Activated T-helper 1 cell treated with anti-CD3 and anti-CD28 coated beads, Interleukin-12 subunit alpha, Interleukin-12 subunit beta, Interleukin-2, Interleukin-4 antibody, amounts not matched to agents 30 ng/mL and 10 ng/mL and 1 ng/mL, durations not matched to agents 14 hours and 24 hours and 36 hours (primary cell): ENCODE measurements at places on chromosomes 13 and 19.

DNA sequence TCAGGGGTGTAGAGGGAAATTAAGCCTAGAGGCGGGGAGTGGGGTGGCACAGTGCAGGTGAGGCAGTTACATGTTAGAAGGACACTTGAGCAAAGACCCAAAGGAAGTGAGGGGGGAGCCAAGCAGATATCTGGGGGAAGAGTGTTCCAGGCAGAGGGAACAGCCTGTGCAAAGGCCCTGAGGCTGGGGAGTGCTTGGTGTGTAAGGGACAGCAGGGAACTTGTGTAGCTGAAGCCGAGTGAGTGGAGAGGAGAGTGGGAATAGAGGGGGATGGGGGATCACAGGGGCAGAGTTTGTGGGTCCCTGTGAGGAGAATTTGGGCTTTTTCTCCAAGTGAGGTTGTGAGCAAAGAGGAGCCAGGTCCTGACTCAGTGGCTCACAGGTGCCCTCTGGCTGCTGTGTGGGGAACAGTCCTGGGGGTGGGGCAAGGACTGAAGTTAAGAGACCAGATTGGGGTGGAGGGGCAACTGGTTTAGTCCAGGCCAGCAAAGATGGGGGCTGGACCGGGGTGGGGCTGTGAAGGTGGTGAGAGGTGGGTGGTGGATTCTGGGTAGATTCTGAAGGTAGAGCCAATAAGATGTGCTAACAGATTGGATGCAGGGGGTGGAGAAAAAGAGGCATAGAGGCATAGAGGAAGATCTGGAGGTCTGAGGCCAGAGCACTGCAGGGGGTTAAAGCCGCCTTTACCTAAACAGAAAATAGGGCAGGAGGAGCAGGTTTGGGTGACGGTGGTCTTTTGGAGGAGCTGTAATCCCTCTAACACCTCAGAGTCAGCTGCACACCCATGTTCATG lies 75.3 kb downstream of the CACNA1A start:
- H3K36me3 ChIP-seq: no peaks in the 10 kb centered on the region
- H3K27ac ChIP-seq: no peak overlapping the region
- peaks cover 2% of the 10 kb centered on the region for H3K27me3 ChIP-seq

- H3K27ac ChIP-seq: no peak overlapping the region
- H3K4me3 ChIP-seq: peak overlapping the region; percentile 49
- peaks cover 29% of the 10 kb centered on the region for H3K27me3 ChIP-seq
- peak; percentile 62 for DNase-seq
- peaks cover 17% of the 10 kb centered on the region for H3K36me3 ChIP-seq
These were observed 13.1 kb downstream of the EPS8L1 start for GRCh38 chr19:55088543-55089341.

DNA sequence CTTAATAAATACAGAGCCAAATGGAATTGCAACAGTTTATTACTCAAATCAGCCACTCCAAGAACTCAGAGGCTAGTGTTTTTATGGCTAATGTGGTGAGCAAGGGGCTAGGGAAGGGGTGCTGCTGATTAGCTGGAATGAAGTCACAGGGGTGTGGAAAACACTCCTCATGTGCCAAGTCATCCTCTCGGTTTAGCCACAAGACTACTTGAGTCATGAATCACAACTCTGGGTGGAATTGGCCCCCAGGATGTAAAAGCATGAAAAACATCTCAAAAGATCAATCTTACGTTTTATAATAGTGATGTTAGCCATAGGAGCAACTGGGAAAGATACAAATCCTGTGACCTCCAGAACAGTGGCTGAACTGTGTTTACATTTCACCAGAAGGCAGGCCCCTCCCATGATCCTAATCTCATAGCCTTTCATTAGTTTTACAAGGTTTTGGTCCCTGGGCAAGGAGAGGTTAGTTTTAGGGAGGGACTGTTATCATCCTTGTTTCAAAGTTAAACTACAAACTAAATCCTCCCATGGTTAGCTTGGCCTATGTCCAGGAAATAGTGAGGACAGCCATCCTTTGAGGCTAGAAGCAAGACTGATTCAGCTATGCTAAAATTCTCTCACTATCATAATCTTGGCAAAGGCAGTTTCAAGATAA lies 2020.1 kb upstream of the PCDH20 start:
- H3K36me3 ChIP-seq: no peaks in the 10 kb centered on the region
- H3K4me1 ChIP-seq: no peaks in the 10 kb centered on the region
- DNase-seq: no peak
- H3K4me3 ChIP-seq: no peak overlapping the region
- H3K27me3 ChIP-seq: no peaks in the 10 kb centered on the region
- H3K27ac ChIP-seq: no peak overlapping the region

GRCh38 chr13:44921931-44922758 lies 67.1 kb downstream of the NUFIP1 start:
- no peak overlapping the region for H3K4me3 ChIP-seq
- peaks cover 17% of the 10 kb centered on the region for H3K27me3 ChIP-seq
- H3K36me3 ChIP-seq: no peaks in the 10 kb centered on the region

DNA sequence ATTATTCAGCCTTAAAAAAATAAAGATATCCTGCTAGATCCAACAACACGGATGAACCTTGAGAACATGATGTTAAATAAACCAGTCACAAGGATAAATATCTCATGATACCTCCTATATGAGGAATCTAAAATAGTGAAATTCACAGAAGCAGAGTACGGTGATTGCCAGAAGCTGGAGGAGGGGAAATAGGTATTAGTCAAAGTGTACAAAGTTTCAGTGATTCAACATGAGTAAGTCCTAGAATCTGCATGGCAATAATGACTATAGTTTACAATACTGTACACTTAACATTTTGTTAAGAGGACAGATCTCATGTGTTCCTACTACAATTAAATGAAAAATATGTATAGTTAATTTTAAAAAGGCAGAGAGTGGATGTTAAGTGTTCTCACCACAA lies 206.6 kb upstream of the SLC10A2 start:
- no peak overlapping the region for H3K4me3 ChIP-seq
- H3K4me1 ChIP-seq: no peaks in the 10 kb centered on the region
- no peak overlapping the region for H3K27ac ChIP-seq
- DNase-seq: no peak
- no peaks in the 10 kb centered on the region for H3K36me3 ChIP-seq

DNA sequence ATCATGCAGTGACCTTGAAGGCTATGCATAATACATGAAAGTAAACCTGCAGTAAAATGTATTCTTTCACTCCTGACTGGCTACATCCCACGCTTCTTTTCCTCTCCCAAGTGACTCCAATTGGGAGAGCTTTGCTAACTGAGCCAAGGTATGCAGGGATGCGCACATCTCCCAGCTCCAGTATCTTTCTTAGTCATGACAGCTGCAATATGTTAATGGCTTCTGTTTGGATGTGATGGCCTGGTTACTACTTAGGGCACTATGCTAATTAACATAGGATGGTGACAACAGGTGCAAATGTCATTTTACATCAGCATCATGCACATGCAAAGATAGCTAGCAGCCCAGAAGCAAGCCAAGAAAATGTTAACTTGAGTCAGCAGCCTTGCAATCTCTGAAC lies 134.7 kb downstream of the POU4F1 start:
- no peak overlapping the region for H3K4me3 ChIP-seq
- no peak overlapping the region for H3K27ac ChIP-seq
- H3K4me1 ChIP-seq: no peaks in the 10 kb centered on the region
- no peaks in the 10 kb centered on the region for H3K27me3 ChIP-seq
- DNase-seq: no peak

DNA sequence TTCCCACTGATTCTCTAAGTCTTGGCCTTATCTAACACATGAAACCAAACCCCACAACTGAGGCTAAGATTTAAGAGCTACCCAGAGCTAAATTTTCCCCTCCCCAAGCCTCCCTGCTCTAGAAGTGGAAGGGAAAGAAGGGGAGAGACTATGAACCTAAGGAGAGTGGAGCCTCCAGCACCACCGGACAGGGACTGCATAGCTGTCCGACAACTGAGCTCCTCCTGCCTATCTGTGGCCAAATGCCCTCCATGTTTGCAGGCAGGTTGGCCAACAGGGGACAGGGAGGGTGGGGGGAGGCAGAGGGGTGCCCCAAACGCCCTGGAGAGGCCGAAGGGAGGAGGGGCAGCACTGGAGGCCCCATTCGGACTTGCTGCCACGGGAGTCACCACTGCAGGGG lies 6.0 kb upstream of the NAPA start:
- H3K4me3 ChIP-seq: no peak overlapping the region
- peaks cover 9% of the 10 kb centered on the region for H3K27me3 ChIP-seq
- no peak overlapping the region for H3K27ac ChIP-seq

- H3K36me3 ChIP-seq: no peaks in the 10 kb centered on the region
- no peak overlapping the region for H3K4me3 ChIP-seq
- H3K27ac ChIP-seq: no peak overlapping the region
- H3K27me3 ChIP-seq: peaks cover 5% of the 10 kb centered on the region
These were observed 24.1 kb downstream of the RDH8 start for GRCh38 chr19:10037367-10037766.

GRCh38 chr13:98299235-98299965 lies 122.3 kb upstream of the RNF113B start:
- DNase-seq: no peak
- no peaks in the 10 kb centered on the region for H3K36me3 ChIP-seq
- H3K27me3 ChIP-seq: peaks cover 8% of the 10 kb centered on the region
- H3K27ac ChIP-seq: no peak overlapping the region

- peak overlapping the region; percentile 83 for H3K4me3 ChIP-seq
- peaks cover 36% of the 10 kb centered on the region for H3K36me3 ChIP-seq
- DNase-seq: no peak
These were observed 1.7 kb upstream of the NCLN start for GRCh38 chr19:3183721-3184641.

- peak overlapping the region; percentile 37 for H3K4me3 ChIP-seq
- H3K36me3 ChIP-seq: peaks cover 11% of the 10 kb centered on the region
- H3K4me1 ChIP-seq: peaks cover 60% of the 10 kb centered on the region
- no peak for DNase-seq
- peaks cover 2% of the 10 kb centered on the region for H3K27me3 ChIP-seq
These were observed 1.6 kb upstream of the FCGBP start for GRCh38 chr19:39936020-39936419.

DNA sequence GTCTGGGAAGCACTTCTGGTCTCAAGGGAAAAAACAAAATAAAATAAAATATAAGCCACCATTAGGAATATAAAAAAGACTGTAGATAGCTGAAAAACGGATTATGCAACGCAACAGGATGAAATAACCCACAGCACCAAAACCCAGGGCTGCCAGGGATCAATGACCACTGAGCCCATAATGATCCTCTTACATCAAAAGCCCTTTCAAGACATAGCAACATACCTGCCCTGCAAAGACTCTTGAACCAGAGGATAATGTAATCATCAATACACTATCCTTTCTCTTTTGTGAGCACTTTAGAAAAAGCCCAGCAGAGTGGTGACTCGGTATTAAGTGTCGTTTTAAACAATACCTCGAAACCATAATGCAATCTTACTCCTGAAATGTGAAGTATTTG lies 235.0 kb upstream of the SOX21 start:
- DNase-seq: no peak
- no peaks in the 10 kb centered on the region for H3K36me3 ChIP-seq
- H3K4me3 ChIP-seq: no peak overlapping the region
- no peaks in the 10 kb centered on the region for H3K4me1 ChIP-seq

DNA sequence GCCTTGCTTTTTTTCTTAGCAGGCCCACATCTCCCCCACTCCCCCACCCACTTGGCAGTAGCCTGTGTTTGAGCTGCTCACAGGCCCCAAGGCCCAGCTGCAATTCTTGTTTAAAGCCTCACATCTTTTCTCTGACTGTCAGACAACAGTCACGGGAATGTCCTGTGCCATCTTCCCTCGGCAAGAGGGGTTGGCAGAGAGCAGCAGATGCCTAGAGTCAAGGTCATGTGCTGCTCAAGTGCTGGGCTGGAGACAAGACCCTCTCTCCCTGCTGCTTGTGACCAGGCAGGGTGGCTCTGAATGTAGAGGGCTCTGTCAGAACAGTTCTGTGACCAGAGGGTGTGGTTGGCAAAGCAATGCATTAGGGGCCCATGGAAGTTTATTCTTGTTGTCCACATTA lies 47.4 kb downstream of the BBC3 start:
- H3K36me3 ChIP-seq: peaks cover 52% of the 10 kb centered on the region
- DNase-seq: no peak
- H3K4me3 ChIP-seq: no peak overlapping the region
- peaks cover 69% of the 10 kb centered on the region for H3K4me1 ChIP-seq
- H3K27me3 ChIP-seq: no peaks in the 10 kb centered on the region

DNA sequence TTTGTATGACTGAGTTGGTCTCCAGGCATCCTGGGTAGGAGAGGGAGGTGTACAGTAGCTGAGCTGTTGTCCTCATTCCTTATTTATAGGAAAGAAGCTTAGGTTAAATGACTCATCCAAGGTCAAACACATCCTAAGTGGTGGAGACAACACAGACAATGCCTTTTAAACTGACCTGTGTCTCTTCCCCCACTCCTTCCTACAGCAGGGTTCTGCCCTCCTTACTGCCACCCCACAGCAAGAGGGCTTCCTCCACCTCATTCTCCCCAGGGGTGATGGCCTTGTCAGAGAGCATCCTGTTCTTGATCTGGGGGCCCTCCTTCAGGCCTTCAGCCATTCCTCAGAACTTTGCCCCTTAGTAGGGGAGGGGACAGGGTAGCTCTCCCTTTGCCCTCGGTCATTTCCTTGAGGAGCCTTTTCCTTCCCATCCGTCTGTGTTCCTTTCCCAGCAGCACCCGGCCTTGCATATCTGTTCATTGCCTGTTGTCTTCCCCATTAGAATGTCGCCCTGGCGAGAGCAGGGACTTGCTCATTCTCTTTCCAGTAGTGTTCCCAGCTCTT lies 48.2 kb upstream of the GPI start:
- no peaks in the 10 kb centered on the region for H3K27me3 ChIP-seq
- H3K4me3 ChIP-seq: no peak overlapping the region
- H3K27ac ChIP-seq: no peak overlapping the region
- peaks cover 17% of the 10 kb centered on the region for H3K4me1 ChIP-seq

DNA sequence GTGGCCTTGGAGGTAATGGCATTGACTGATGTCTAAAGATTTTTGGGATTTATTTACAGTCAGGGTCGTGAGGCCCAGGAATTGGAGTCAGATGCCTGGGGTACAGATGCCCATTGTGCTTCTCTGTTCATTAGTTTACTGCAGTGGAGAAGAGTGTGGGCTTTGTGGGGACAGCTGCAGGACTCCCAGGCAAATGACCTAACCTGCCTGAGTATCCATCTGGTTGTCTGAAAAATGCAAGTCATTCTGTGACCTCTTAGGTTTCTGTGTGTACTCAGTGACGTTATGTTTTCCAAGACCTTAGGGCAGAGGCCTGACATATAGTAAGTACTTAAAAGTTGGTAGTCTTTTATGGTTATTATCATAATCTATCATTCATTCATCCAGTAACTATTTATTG lies 60.5 kb downstream of the SPATA13 start:
- H3K4me3 ChIP-seq: no peak overlapping the region

DNA sequence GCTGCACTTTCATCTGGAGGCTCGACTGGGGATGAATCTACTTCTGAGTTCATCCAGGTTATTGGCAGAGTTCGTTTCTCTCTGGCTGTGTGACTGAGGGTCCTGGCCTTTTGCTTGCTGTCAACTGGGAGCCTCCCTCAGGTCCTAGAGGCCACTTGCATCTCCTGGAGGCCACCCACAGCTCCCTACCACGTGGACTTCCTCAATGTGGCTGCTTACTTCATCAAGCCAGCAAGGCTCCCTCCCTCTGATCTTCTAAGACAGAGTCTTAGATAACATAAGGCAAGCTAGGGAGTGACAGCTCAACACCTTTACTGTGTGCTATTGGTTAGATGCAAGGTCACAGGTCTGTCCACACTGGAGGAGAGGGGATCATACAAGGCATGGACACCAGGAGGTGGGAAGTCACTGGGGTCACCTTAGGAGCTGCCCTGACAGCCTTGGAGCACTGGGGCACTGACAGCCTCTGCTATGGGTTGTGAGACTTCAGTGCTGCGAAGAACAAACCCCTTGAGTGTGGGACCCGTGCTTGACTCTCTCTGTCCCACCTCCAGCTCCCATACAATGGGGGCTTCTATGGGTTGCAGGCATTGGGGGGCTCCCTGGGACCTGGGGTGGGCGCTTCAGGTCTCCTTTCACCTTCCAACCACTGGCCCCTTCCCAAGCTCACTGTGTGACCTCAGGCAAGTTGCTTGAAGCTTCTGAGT lies 5.3 kb downstream of the FAM187B start:
- H3K36me3 ChIP-seq: no peaks in the 10 kb centered on the region
- H3K27me3 ChIP-seq: peaks cover 4% of the 10 kb centered on the region
- no peaks in the 10 kb centered on the region for H3K4me1 ChIP-seq
- DNase-seq: no peak
- H3K4me3 ChIP-seq: no peak overlapping the region
